ENCODE measurements at places on chromosomes 16 and 17.

GRCh38 chr17:69466451-69466850, 52.0 kb downstream of the MAP2K6 start:
- no peak for DNase-seq

DNA sequence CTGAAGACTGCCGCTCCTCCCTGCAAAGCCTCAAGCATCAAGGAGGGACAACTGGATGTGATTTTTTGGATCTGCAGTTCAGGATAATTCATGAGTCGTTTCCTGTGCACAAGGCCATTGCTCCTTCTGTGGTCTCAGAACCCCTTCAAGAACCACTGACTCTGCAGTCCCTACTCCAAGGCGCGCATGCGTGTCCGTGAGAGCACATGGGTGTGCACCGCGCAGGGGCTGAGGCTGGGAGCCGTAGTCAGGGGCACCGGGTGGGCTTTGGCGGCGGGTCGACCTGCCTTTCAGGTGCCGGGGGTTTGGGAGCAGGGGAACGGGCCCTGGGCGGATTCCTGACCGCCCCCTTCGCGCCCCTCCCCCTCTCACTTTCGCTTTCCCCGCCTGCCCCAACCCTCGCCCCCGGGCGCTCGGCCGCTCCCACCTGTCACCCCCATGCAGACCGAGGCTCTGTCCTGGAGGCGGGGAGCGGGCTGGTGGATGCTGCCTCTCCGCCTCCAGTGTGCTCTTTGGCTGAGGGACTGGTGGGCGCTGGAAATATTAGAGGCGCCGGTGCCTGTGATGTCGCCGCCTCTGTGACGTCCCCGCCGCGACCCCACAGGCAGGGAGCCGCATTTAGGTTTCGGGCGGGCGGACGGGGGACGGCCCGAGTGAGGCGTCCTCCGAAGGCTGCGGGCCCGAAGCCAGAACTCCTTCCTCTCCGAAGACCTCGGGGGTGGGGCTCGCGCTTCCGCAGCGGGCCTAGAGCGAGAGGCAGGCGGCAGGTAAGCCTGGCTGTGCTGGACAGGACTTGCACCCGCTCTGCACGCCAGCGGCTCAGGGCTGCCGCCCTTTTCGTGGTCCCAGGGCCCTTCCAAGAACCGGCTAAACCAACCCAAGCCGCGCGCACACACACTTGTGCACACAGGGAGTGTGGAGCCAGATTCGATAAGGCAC, at the start of gene SPATA32:
Gene SPATA32 (minus strand): TSS at position 518 of the 939 bp plus-strand sequence. CDS start 78 bp downstream, at position 440.
- no peak for DNase-seq

GRCh38 chr16:26161461-26162180, 469.9 kb downstream of the HS3ST4 start:
- DNase-seq: no peak

DNA sequence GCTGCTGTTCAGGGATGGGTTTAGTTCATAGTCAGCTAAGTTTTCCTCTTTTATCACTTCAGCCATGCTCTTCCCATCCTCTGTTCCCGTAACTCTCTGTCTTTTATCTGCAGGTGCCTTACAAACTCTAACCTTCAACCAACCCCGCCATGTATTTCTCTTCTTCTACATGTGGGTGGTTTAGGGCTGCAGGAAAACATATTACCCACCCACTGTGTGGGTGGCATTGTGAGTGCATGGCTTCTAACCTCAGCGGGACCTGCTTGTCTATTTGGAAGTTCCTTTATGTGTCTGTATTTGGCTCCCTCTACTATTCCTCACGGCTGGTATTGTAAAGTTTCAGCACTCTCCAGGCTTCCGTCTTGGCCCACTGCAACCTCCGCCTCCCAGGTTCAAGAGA, 39.0 kb upstream of the TANC2 start:
- DNase-seq: no peak

- DNase-seq: no peak
Observed at GRCh38 chr17:82492643-82493225, 26.8 kb upstream of the FOXK2 start.

- DNase-seq: no peak
Observed at GRCh38 chr16:87086156-87086555, 231.0 kb downstream of the C16orf95 start.
